Anterior cingulate cortex (tissue), 58 donors: ENCODE measurements at places on chromosomes 2 and 18.

DNA sequence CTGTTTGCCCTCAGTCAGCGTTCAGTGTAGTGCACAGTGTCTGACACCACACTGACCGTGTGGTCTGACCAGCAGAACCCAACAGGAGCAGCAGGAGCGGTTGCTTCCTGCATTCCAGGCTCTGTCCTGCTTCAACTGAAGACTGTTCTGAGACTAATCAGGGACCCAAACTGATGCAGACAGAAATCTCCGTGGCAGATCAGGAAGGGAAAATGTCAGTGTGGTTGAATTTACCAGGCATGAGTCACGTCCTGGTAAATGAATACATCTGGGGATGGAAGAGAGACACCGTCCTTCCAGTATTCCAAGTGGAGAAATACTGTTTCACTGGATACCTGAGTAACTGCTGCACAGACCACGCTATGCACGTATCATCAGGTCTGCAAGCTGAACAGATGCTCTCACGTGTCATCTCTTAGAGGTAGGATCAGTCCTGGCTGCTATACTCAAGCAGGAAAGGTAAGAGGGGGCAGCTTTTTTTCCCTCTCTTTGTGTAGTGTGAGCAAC lies 223.6 kb upstream of the EPAS1 start:
- DNase-seq: no peak

DNA sequence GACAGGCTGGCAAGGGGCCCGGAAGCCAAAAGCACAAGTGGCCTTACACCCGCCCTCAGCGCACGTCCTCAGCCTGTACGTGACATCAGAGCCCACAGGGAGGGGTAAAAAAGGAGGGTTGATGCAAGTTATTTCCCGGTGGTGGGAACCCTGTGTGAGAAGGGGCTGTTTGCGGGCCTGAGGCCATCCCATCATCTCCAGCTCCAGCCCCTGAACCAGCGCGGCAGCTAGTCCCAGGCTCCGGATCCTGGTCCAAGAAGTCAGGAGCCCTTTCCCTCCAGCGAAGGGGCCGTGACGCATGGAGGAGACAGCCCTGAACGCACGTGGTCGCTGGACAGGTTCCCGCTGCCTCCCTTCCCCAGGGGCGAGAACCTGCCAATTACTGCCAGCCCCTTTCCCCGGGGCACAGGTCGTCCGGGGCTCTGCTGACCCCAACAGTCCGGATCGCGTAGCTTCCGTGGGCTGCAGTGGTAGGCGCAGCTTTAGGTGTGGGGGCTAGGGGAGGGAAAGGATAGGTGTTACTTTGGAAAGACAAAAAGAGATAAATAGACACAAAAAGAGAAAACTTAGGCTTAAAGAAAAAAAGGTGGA lies 1.3 kb upstream of the LRP2 start:
- peak; percentile 19 for DNase-seq

- DNase-seq: no peak
Observed at GRCh38 chr2:208570851-208571763, 164.5 kb downstream of the PTH2R start.

DNA sequence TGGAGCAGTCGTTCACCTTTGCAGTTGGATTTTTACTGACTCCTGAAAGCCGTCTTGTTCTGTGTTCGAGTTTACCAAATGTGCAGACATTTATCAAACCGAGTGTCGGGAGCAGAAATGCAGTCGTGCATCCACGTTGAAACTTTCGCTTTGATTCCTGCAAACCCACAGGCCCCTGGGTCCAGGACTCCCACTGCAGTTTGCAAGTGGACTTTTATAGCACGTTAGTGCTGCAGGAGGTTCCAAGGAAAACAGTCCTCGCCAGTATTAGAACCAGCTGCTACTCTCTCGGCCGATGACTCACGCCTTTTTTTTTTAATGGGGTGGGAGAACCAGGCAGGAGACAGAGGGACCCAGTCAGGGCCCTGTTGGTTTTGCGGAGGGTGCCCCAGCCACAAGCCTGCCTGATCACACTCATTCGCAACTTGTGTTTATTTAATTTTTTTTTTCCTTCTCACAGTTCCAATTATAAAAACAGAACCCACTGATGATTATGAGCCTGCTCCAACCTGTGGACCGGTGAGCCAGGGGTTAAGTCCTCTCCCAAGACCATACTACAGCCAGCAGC lies 90.1 kb downstream of the NFATC1 start:
- no peak for DNase-seq

GRCh38 chr18:49934457-49934856 lies 121.1 kb upstream of the ACAA2 start:
- no peak for DNase-seq

DNA sequence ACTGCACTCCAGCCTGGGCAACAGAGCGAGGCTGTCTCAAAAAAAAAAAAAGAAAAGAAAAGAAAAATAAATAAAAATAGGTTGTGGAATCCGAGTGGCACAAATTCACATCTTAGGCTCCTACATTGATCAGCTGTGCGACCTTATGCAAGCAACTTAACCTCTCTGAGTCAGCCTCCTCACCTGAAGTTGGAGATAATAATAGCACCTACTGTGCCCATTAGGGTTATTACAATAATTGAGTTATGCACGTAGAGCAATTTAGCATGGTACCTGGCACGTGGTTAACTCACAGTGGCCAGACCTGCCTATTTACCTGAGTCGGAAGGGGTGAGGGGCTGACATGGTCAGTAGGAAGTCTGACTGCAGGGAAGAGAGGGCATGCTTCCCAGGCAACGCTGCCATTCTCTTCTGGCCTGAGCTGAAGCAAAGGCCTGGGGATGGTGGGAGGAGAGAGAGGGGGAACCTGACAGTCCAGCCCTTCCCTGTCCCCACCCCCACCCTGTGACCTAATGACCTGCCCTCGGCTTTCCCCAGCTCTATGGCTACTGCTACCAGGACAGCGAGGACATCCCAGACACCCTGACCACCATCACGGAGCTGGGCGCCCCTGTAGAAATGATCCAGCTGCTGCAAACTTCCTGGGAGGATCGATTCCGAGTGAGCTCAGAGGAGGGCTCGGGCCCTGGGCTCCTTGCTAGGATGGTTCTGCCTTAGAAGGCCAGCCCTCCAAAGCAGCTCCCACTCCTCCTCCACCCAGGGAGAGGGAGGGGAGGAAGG lies 5.1 kb downstream of the PKDCC start:
- no peak for DNase-seq

DNA sequence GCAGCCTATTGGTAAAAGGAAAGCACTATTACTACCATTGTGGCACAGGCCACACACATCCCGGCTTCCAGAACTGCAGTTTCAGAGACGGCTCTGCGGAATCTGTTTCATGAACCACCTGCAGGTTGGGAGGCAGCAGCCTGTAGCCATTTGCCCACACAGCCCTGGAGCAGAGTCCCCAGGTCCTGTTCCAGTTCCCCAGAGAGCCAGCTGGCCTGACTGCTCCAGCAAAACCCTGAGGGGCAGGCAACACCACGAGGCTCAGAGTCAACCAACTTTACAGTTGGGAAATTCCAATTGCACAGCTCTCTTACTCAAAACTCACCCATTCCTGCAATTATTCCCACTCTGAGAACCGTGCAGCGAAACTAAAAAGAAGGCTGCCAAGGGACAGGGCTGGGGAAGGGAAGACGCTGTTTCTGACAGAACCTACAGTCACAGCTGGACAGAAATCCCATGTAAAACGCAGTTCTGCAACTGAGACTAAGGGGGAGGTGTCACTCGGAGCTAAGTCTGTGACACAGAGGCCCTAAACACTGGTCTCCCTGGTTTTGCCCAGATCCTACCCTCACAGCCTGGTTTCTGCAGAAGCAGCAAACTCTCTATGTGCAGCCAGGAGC lies 219.4 kb downstream of the TMEM163 start:
- no peak for DNase-seq

DNA sequence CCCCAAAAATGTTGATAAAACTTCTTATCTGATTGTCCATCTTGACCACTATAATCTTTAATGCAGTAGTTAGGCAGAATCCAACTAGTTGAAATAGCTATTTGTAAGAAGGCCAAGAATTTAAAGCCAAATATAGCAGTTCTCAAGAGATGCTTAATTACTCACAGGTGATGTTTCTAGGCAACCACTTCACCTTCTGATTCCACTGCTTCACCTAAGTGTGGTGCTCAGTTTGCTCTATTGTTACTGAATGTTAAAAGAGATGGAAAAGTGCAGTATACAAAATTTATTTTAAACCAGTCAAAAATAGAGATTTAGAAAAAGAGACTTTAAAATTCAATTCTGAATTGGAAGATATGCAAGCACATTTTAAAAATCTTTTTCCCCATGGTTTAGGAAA lies 539.4 kb downstream of the ZNF804A start:
- no peak for DNase-seq

DNA sequence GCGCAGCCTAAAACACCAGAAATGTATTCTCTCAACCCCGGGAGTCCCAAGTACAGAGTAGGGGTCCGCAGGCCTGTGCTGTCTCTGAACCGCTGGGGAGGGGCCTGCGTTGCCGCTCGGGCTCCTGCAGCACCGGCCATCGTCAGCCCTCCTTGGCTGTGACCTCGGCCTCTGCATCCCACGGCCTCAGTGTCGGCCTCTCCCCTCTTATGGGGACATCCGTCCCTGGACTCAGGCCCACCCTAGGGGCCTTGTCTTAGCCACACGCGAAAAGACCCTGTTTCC lies 50.5 kb downstream of the KCNG2 start:
- no peak for DNase-seq

DNA sequence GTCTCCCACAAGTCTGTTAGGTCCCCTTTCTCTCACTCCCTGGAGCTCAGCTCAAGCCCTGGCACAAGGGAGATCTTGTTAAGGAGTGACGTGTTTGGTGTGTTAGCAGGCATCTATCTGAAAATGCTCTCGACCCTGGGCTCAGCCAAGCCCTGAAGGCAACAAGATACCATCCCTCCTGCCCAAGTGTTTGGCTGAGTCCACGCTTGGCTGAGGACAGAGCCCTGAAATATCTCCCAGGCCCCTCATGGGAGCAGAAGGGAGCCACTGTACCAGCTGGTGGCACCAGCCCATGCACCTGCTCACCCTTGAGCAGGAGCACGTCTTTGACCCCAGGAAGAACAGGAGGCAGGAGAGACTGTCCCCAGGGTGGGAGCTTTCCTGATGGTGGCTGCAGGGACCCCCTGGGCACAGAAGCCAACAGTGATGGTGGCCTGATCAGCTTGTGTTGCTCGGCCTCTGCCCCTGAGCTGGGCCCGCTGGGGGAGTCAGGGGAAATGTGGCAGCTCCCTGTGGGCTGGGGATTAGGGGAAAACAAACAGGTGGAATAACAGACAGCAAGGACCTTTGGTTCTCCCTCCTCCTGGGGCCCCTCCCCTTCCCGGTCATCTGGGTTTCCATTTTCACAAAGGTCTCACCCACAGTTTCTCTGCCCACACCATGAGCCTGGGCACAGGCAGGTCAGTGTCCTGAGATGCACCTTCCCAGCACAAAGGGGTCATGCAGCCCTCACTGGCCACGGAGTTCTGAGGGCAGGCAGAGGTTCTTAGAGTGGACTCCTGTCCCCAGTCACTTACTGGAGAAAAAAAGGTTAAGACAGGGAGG lies 91.6 kb downstream of the RHOB start:
- DNase-seq: no peak

- DNase-seq: no peak
Observed at GRCh38 chr2:43270930-43271615, 44.7 kb upstream of the ZFP36L2 start.

DNA sequence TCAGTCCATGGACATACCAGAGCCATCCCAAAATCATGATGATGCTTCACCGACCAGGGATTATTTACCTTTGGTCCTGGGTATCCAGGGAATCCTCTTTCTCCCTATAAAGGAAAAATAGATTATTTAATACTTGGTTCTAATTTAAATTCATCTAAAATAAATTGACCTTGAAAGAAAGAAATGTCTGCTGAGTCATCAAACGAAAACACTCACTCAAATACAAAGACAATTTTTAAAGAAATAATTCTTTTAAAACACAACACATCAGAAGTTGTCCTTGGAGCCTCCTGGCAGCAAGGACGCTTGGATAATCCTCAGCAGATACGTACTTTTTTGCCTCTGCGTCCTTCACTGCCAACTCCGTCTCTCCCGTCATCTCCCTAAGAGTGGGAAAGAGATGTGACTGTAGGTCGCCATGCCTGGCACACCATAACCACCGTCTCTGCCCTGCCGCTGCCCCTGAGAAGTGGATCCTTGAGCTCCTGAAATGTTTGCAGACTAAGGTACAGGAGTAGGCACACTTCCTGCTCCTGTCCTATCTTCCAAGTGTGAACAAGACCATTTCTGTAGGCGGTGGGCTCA lies 65.6 kb downstream of the COL6A3 start:
- DNase-seq: no peak

DNA sequence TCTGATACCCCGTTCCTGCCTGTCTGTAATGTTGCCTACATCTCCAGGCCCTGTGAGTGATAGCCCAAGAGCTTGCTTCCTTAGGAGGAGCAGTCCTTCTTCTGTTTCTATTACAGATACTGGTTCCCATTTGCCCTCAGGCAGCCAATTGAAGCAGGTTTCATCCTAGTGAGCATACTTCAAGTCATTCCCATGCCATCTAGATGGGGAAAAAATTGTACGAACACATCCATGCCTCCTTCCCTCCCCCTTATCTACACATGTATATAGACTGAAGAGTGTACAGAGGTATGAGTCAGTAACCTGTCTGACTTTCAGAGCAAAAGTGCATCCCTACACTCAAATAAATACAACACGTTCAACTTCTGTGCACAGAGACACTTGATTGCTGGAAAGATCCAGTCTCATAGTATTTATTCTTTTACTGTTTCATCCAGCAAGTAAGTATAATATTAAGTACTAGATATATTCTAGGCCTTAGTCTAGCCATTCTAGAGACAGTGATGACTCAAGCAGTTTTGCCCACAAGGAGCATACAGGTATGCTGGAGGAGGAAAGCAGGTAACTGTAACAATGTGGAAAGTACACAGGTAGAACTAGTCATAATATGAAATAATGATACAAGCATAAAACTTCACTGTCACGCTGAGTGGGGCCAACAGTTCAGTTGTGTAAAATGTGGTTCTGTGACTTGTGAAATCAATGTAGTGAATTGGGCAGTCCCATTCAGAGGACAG lies 153.4 kb downstream of the MGAT5 start:
- no peak for DNase-seq

DNA sequence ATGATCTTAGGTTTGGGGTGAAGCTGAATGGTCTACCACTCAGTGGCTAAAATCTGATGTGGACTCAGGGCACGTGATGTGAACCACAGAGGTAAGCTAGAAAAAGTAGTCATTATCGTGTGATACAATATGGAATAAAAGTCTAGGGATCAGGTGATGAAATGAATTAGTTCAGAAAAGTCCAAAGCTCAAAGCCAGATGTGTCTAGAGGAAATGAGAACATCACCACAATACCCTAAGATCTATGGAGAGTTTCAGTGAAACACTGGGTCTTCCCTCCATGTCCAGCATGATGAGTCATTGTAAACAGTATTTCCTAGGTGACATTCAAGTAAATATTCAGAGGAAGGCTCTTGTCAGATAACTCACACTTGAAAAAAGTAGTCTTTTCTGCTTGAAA lies 1257.4 kb upstream of the ZEB2 start:
- no peak for DNase-seq

DNA sequence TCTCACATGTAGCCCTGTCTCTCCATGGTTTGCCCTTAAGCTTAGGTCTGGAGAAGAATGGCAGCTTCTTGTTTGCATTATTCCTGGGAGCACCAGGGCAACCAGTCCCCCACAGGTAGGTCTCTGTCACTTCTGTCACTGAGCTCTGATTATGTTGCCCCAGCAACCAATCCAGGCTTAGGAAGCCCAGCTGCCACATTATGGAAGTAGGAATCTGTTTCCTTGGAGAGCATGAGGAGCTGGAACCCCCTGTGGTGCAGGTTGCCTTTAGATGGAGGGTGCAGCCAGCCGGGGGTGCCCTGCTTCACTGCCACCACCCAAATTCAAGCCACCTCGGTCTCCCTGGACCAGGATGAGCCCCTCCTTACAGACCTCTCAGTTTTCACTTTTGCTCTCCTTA lies 4.8 kb downstream of the RESP18 start:
- no peak for DNase-seq

- DNase-seq: no peak
Observed at GRCh38 chr2:103159018-103159417, 397.2 kb downstream of the TMEM182 start.
